Renal pelvis (tissue), 12 donors: ENCODE measurements at places on chromosomes 16 and 17. TPM values are rescaled to one million over a fixed set of nuclear protein-coding genes. Genes with fewer than 3 reads are reported as not detected.

NPIPA2 gene
- 12.0 TPM for polyA plus RNA-seq

DNA sequence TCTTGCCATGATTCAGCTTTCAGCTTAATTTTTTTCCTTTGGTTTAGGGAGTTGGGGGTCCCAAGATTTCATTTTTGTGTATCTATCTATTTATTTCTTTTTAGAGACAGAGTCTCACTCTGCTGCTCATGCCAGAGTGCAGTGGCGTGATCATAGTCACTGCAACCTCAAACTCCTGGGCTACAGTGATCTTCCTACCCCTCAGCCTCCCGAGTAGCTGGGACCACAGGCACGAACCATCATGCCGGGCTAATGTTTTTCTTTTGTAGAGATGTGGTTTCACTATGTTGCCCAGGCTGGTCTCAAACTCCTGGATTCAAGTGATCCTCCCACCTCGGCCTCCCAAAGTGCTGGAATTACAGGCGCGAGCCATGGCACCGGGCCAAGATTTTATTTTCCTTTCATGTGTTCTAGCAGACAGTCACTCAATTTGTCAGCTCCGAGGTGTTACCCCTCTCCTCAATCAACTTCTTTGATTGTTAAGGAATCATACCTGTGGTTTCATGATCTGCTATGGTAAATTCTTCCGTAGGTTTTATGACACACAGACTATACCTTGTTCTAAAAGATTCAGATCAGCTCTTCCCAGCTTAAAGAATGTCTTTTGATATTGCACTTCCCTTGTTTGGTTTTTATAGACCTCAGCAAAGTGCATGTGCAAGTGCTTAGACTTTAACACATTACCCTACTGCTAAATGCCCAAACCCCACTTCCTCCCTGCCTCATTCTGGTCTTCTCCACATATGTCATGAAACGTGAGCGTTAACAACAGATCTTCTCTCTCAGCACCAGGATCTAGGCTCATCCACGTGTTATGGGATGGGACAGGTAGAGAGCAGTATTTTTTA, 13.0 kb downstream of the UNC45B start:
- no peak for DNase-seq

DNA sequence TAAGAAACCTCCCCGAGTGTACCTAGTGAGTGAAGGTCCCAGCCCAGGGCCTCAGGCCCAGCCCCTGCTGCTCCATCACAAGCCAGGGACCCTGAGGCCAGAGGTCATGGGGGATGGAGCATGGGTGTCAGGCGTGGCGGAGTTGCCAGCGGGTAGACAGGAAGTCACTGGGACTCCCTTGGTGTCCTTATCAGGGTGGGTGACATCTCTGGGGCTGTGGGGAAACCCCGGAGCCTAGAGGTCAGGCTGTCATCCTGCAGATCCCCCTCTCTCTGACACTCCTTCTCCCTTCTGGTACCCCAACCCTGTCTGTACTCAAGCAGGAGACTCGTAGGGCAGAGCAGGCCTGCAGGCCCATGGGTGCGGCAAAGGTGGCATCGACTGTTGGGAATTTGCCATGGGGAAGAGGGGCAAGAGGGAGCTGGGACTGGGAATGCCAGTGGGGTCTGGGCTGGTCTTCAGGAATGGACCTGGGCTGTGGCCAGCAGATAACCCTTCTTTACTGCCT, 10.8 kb upstream of the ADGRG1 start:
- no peak for DNase-seq

GRCh38 chr17:68800751-68801150, 154.4 kb downstream of the ABCA8 start:
- DNase-seq = no peak

- DNase-seq = no peak
Measured at GRCh38 chr17:6989779-6990178, 6.1 kb upstream of the ALOX12 start.

- peak; percentile 27 for DNase-seq
Measured at GRCh38 chr16:83113317-83113716, 486.5 kb downstream of the CDH13 start.

DNA sequence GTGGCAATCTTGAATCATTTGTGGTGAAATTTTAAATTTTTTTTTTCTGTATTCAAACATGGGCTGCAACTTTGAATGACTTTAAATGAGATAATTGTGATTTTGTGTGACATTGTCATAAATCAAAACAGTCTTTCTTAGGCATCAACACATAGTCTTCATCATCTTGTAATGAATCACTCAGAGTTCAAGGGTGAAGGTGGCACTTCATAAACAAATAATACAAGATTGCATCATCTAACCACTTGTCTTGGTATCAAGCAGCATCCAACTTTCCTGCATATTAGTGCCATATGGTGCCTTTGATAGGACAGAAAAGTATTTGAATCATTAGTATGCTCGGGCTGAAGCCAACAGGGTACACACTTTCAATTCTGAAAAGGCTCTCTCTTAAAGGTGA, 392.4 kb upstream of the GOT2 start:
- DNase-seq = no peak
